ENCODE measurements at places on chromosomes 6 and 20. TPM values are rescaled to one million over a fixed set of nuclear protein-coding genes. Genes with fewer than 3 reads are reported as not detected.

Gene MAVS
- total RNA-seq, result 22.7 TPM

Gene CSNK2A1
- 148 TPM for total RNA-seq

Gene RCAN2
- 4.7 TPM for total RNA-seq

Gene WFDC5
- not detected for total RNA-seq

Data from Karpas-422 (cell line).